Activated CD4-positive, CD25-positive, alpha-beta regulatory T cell treated with anti-CD3 and anti-CD28 coated beads, Interleukin-2, amount 50 U/mL, for 16 hours (primary cell): ENCODE measurements at places on chromosomes 4 and X.

GRCh38 chr4:24511371-24512063, 72.8 kb downstream of the DHX15 start:
- no peak for DNase-seq

GRCh38 chr4:154640999-154641398, 28.5 kb upstream of the FGG start:
- no peak for DNase-seq

GRCh38 chr4:41535911-41536371, 2.0 kb upstream of the LIMCH1 start:
- no peak for DNase-seq

DNA sequence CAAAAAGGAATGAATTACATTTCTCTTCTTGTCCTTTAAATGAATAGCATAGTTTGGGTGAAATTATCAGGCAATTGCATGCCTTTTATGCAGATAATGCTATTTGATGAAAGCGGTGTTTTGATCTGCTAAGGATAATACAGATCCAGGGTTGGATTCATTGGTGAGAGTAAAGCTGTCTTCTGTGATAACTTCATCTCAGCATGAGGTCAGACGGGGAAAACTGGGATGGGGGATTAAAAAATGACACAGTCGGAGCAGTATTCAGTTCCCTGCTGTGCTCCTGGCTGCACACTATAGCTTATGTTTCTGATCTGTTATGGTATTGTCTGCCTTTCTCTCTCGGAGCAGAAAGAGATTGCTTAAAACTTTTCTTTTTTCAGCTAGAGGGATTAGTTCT, 105.9 kb upstream of the TENM3 start:
- no peak for DNase-seq

DNA sequence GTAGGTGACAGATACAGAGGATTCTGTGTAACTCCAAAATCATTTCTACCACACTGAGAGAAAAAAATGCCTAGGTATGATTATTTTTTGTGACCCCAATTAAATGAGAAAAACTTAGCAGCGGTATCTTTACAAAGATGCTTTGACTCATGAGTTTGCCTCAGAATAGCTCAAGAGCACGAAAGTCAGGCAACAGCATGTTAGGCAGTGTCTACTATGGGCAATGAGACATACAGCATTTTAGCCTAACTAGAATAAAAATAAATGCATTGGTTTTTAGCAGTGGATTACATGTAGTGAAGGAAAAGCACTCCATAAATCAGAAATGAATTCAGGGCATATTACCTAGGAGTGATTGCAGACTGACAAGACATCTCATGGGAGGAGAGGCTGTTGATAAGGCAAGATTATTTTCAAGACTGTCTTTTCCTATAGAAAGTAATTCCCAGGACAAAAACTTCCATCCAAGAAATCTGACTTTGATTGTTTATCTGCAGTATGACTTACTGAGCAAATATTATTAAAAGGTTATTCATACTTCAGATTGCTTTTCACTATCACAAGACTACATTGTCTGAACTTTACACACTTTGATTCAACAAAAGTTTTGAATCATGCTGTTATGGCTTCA, 3.6 kb downstream of the ANXA10 start:
- no peak for DNase-seq

DNA sequence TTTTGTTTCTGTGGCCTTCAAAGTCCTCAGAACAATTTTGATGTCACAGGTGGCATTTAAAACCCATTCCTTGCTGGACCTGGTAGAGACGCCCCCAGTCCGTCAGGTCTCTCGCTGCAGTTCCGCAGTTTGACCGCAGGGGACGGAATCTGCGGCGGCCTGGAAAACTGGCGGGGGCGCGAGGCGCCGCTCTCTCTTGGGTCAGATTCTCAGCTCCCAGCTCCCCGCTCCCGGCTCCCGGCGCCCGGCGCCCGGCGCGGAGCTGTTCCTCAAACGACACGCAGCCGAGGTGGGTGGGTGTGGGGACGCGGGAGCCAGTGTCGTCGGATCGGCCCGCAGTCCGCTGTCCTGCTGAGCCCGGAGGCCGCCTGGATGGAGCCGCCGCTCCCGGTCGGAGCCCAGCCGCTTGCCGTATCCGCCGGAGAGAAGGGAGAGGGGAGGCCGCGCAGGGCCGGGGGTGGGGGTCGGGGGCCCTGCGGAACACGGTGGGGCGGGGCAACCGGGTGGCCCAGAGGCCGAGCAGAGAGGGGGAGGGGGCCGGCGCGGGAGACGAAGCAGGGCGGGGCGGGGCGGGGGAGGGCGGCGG, at the start of gene OCRL:
Gene OCRL (plus strand): TSS at position 192 of the 586 bp plus-strand sequence. CDS start 181 bp downstream, at position 373.
- DNase-seq, result peak; percentile 10

- DNase-seq, result no peak
Observed at GRCh38 chr4:173990126-173990868, 293.2 kb downstream of the FBXO8 start.
